ENCODE measurements at places on chromosomes 2 and 18.

DNA sequence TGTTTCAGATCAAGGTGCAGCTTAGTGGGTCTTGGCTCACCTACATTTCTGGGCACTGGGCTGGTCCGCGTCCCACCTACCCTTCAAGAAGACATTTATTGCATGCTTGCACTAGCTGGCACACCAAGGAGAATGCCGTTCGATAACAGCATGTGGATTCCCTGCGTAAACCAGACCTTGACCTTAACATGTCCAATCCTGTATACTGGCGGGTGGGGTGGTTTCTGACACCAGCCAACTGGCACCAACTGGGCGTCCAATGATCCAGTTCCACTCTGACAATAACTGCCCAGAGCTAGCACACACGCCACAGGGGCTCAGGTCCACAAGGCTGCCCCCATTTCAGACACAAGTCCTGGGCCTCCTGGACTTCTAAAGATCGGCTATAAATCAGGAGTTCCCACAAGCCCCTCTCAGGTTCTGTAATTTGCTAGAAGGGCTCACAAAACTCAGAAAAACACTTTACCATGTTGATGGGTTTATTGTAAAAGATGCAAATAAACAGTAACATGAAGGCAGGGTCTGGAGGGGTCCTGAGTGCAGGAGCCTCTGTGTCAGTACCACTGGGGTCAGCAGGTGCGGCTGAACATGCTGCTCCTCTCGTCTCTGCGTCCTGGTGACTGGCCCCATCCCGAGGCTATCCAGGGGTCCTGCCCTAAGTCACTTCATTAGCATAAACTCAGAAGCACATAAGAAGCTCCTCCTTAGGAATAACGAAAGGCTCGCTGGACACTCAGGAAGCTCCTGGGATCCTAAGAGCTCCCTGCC is 161.8 kb downstream of the HDAC4 start:
- no peak for DNase-seq

DNA sequence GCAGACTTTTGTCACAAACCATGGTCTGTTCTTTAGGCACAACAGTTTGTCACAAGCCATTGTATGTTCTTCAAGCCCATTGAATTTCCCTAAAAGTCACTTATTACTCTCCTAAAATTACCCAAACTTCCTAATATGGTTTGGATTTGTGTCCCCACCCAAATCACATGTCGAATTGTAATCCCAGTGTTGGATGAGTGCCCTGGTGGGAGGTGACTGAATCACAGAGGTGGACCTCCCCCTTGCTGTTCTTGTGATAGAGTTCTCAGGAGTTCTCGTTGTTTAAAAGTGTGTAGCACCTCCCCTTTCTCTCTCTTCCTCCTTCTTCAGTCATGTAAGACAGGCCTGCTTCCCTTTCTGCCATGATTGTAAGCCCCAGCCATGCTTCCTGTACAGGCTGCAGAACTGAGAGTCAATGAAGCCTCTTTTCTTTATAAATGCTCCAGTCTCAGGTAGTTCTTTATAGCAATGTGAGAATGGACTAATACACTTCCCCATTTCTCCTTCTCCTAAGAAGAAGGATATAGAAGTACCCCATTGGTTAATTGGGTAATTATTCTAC is 11.2 kb upstream of the GYPC start:
- DNase-seq = no peak

- DNase-seq = no peak
These were observed 10.5 kb upstream of the ZAP70 start for GRCh38 chr2:97702731-97703470.

DNA sequence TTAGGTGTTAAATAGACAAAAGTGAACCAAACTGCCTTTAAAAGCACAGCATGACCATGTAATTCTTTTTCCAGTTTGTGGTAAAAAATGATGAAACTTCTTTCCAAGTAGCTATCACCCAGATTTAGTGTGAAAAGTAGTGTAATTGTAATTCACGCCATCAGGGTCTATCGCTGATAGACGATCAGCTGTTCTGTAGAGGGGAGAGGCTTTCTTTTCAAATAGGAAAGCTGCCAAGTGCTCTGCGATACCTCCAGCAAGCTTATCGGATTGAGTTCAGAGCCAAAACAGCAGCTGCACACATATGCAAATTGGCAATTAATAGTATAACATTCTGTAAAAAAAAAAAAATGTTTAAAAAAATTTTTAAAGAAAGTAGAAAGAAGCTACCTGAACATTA is 61.9 kb upstream of the PSMD14 start:
- no peak for DNase-seq

GRCh38 chr2:88669482-88670214 is 21.8 kb upstream of the RPIA start:
- DNase-seq = no peak

- DNase-seq = no peak
These were observed 136.1 kb upstream of the NRP2 start for GRCh38 chr2:205545971-205546816.

GRCh38 chr2:20436716-20437470 is 10.0 kb upstream of the RHOB start:
- DNase-seq = no peak

DNA sequence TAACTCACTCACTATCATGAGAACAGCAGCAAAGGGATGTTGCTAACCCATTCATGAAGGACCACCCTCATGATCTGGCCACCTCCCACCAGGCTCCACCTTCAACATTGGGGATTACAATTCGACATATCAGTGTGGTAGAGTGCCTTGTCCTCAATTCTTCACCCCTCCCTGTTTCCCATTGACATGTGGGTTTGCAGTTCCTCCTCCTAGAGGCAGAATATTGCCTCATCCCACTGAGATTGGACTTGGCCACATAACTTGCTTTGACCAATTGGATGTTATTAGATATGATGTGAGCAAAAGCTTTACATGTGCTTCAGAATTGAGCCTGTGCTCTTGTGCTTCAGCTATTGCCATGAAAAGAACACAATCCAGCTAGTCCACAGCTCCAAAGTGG is 217.0 kb upstream of the CXCR4 start:
- no peak for DNase-seq

- DNase-seq = no peak
These were observed 193.6 kb upstream of the PIK3C3 start for GRCh38 chr18:41761333-41762018.

GRCh38 chr18:9574473-9575115 is 39.8 kb downstream of the PPP4R1 start:
- no peak for DNase-seq

- DNase-seq = no peak
These were observed 1.1 kb downstream of the PTH2R start for GRCh38 chr2:208407667-208408066.

- DNase-seq = peak; percentile 54
These were observed 2.4 kb upstream of the HOXD8 start for GRCh38 chr2:176126929-176127773.

DNA sequence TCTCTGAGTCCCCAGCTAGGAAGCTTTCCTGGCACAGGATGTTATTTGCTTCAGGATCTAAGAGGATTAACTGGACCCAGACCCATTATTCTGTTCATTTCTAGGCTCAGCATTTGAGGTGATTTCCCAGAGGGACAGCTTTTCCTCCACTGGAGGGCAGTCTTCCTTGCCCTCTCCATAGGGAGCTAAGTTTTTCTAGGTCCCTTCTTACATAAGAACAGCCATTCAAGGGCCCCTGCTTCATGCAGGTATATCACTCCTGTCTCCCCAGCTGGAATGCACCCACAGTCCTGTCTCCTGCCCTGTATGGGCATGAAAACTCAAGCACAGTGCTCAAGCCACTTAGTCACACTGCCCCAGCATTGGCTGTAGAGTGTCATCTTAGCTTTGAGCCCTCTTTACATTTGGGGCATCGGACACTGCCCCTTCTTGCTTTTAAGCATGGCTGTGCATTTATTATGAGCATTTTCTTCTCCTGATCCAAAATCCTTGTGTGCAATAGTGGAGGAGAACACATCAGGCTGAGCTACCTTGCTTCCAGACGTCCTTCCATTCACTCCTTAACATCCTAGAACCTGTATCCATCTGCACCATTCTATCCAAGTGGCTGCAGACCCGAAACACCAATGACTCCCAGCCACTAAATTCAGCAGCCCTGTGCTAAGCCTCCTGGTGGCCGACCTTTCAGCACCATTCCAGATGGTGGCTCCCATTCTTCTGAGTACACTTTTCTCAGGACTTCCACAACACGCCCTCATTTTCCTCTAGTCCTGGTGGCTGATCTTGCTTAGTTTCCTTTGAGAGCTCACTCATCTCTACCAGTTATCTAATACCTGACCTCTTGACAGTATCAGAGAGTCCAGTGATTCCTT is 80.0 kb downstream of the COPS8 start:
- no peak for DNase-seq

DNA sequence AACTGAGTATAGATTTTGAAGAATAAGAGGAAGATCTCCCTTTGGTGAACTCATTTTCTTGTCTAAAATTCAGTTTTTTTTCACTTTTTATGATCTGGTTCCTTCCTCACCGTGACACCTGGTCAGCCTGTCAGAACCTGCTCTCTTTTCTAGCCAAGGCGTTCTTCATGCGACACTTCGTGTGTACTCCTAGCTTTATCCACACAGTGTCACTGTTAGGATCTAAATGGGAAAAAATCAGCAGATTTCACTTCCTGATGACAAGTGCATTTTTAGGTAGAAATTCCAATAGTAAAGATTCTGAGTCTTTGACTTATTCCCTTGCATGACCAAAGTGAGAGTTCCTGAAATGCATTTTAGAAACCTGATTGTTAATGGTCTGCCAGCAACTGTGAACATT is 89.8 kb downstream of the KLHL14 start:
- no peak for DNase-seq

DNA sequence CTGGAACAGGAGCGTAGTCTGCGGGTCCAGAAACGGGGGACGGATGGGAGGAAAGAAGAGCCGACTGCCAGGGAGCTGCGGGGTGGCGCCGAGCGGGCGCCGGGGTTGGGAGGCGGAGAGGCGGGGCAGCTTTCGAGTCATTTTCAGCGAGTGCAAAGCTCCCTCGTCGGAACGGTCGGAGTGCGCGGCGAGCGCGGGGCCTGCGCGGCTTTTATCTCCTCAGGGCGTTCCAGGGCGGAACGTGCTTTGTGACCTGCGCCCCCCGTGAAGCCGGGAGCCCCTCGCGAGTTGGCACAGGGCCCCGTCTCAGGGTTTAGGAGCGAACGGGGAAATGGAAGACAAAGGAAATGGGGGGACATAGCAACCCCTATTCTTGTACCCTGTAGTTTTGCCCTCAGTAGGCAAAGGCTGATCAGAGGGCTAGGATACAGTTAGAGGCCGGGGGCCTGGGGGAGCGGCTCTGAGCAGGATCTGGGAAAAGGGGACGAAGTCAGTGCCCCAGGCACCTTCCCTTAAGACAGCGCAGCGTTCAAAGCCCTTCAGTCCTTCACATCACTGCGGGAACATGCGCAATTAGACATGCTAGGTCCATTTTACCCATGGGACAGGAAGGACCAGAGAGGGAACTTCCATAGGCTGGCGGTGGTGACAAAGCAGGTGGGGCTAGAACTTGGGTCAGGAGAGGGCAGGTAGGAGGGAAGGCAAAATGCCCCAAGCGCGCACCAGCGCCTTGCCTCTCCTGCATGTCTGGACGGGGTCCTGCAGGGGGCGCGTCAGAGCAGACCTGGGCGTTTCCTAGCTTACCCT is 60.1 kb upstream of the IL1RL1 start:
- DNase-seq = peak; percentile 58

GRCh38 chr2:180075870-180076269 is 68.8 kb upstream of the CWC22 start:
- DNase-seq = no peak

DNA sequence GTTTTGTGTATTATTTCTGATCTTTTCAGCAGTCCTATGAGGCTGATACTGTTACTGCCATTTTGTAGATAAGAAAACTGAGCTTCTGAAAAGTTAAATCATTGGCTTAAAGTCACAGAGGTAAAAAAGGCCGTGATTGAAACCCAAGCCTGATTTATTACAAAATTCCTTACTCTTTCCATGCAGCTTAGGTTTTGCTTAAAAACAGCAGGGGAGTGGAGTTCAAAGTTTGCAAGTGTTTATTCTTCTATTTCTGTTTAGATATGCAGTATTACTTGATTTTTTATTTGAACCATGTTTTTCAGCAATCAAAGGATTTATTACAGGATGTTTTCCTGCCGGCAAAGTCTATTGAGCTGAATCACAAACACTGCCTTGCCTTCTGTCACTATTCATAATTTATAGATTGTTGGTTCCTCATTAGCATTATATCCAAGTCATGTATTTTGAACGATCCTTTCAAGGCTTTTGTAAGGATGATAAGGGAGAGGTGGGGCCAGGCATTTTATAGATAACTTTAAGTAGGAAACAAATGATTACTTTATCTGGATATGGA is 31.9 kb upstream of the MSTN start:
- DNase-seq = no peak

- DNase-seq = no peak
These were observed 961.4 kb downstream of the DSC3 start for GRCh38 chr18:30081122-30081521.

- no peak for DNase-seq
These were observed 2.2 kb downstream of the EPHA4 start for GRCh38 chr2:221569871-221570270.

DNA sequence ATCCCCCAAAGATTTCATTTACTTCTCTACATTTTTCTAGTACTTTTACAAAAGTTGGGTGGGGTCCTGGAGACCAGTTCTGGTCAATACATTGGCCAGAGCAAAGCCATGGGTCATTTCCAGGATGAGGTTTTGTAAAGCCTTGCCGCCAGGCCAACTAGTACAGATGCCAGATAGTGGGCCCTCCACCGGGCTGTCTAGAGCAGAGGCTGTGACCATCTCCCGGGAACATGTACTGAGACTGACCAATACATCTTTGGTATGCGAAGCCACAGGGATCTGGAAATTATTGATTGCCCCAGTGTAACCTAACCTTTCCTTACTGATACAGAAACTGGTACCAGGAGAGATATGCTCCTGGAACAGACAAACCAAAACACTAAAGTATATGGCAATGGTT is 599.2 kb downstream of the ADCYAP1 start:
- no peak for DNase-seq

DNA sequence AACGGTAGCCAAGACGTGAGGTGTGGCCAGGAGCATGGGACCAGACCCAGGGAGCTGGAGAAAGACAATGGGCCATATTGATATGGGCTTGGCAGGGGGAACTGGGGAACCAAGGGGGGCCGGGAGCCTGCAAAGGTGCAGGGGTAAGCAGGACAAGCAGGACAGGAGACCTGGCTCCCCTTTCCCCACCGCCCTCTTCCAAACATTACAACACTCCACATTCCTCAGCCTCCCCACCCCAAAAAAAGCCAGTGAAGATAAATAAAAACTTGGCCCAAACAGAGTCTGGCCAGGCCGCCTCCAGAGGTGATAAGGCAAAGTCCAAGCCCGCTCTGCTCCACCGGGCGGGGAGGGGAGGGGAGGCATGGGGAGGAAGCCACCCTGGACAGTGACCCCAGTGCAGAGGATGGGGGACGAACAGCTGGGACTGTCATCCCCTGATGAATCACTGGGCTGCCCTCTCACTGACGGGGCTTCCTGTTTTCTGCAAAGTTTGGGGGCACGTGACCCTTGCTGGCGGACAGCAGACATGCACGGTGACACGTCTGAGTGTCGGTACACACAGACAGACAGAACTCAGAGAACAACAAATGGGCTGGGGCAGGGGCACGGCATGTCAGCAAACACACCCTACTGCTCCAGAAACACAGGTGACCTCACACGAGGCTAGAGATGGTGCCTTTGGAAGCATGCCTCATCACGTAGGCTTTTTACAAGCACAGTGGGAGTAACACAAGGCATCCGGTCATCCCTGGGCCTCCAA is 100.2 kb downstream of the TNS1 start:
- DNase-seq = no peak

- no peak for DNase-seq
These were observed at the start of gene CDH20 for GRCh38 chr18:61333271-61333745. Gene CDH20, plus strand, starts transcription at chr18:61333430.

- DNase-seq = no peak
These were observed 448.1 kb downstream of the TSN start for GRCh38 chr2:122203523-122203922.
